DND-41 (cell line): ENCODE measurements at places on chromosomes 3 and 15.
A peak's percentile ranks its signal among the peaks of the same experiment; 100 is the strongest.

- no peak for DNase-seq
- no peak overlapping the region for H3K4me3 ChIP-seq
- no peaks in the 10 kb centered on the region for H3K36me3 ChIP-seq
- H3K27ac ChIP-seq, result no peak overlapping the region
- no peaks in the 10 kb centered on the region for H3K27me3 ChIP-seq
Measured at GRCh38 chr3:144112036-144112435, 140.4 kb downstream of the DIPK2A start.

DNA sequence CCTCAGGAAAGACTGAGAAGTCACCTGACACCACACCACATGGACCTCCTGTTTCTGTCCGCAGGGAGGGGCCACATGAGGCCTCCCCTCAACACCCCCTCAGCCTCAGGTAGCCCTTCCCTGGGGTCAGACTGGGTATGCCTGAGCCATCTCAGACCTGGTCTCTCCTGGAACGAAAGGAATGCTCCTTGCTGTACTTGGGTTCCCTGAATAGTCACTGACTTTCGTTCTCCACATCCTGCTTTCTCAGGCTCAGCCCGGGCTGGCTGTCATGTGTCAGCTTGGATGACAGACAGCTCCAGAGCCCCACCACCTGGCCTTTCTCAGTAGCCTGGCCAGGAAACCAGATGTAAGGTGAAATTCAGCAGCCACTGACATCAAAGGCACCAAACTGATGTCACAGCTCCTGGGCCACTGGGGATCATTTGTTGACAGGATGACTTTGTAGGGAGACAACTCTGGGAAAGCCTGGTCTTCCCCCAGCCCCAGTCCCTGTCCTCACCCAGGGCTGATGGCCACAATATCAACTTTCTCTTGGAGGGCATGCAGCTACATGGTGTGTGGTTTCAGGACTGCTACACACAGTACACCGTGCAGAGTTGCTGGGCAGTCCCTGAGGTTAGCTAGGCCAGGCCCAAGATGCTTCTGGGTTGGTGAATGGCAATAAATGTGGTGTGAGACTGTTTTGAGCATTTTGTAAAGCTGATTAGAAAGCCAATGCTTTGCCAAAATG lies 141.4 kb upstream of the MRPS22 start:
- DNase-seq, result peak; percentile 43
- H3K27me3 ChIP-seq, result peaks cover 3% of the 10 kb centered on the region
- H3K36me3 ChIP-seq, result no peaks in the 10 kb centered on the region
- H3K4me1 ChIP-seq, result no peaks in the 10 kb centered on the region

- no peaks in the 10 kb centered on the region for H3K36me3 ChIP-seq
- peaks cover 6% of the 10 kb centered on the region for H3K27me3 ChIP-seq
Measured at GRCh38 chr15:61025781-61026180, 203.3 kb downstream of the RORA start.

GRCh38 chr3:46558184-46559043 lies 7.7 kb downstream of the LRRC2 start:
- H3K36me3 ChIP-seq, result no peaks in the 10 kb centered on the region
- peak; percentile 67 for DNase-seq
- peak overlapping the region; percentile 75 for H3K27ac ChIP-seq
- H3K4me1 ChIP-seq, result peaks cover 29% of the 10 kb centered on the region
- H3K4me3 ChIP-seq, result no peak overlapping the region

- peaks cover 9% of the 10 kb centered on the region; the same call in 1 of the 2 replicates for H3K4me1 ChIP-seq
- no peak within 1 kb of the TSS for H3K4me3 ChIP-seq
- H3K36me3 ChIP-seq, result no peaks in the 10 kb centered on the region
- peaks cover 17% of the 10 kb centered on the region for H3K27me3 ChIP-seq
- DNase-seq, result peak; percentile 74
- no peak within 1 kb of the TSS for H3K27ac ChIP-seq
Measured at GRCh38 chr3:180679178-180680096, at the start of gene CCDC39. Gene CCDC39, minus strand, starts transcription at chr3:180679489. Its CDS starts 109 bp downstream, at chr3:180679380.

DNA sequence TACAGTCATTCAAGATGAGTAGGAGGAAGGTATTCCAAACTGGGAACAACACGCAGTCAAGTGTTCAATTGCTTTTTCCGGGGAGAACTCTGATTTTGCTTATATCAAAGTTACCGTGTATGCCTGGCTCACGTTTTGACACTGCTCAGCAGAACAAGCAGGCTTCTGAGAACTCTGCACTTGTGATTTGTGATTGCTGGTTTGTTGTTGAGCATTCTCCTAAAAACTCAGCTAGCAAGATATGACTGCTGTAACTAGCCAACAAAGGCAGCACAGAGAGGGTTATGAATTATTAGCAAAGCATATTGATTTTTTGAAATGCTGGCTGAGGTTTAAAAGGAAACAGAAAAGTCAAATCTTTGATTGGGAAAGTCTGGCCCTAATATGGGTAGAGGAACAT lies 151.7 kb downstream of the ZPLD1 start:
- H3K4me1 ChIP-seq, result no peaks in the 10 kb centered on the region
- DNase-seq, result no peak
- no peaks in the 10 kb centered on the region for H3K27me3 ChIP-seq

- H3K27me3 ChIP-seq, result no peaks in the 10 kb centered on the region
- H3K4me1 ChIP-seq, result peaks cover 32% of the 10 kb centered on the region
- DNase-seq, result no peak
- H3K27ac ChIP-seq, result no peak overlapping the region
- H3K36me3 ChIP-seq, result peaks cover 20% of the 10 kb centered on the region
Measured at GRCh38 chr3:119238363-119238762, 2.3 kb downstream of the B4GALT4 start.

GRCh38 chr15:38702178-38702912 lies 137.7 kb upstream of the RASGRP1 start:
- peaks cover 16% of the 10 kb centered on the region for H3K4me1 ChIP-seq
- no peak overlapping the region for H3K27ac ChIP-seq
- H3K4me3 ChIP-seq, result no peak overlapping the region
- no peaks in the 10 kb centered on the region for H3K36me3 ChIP-seq
